ENCODE measurements at places on chromosomes 13 and 19. TPM values are rescaled to one million over a fixed set of nuclear protein-coding genes. Genes with fewer than 3 reads are reported as not detected.

GRCh38 chr13:46675016-46675415, 121.9 kb downstream of the ESD start:
- DNase-seq = no peak

- peak; percentile 42 for DNase-seq
These were observed 67.6 kb upstream of the TDRD3 start for GRCh38 chr13:60329221-60329923.

GRCh38 chr13:97018029-97018819, 23.9 kb upstream of the OXGR1 start:
- DNase-seq = no peak

DNA sequence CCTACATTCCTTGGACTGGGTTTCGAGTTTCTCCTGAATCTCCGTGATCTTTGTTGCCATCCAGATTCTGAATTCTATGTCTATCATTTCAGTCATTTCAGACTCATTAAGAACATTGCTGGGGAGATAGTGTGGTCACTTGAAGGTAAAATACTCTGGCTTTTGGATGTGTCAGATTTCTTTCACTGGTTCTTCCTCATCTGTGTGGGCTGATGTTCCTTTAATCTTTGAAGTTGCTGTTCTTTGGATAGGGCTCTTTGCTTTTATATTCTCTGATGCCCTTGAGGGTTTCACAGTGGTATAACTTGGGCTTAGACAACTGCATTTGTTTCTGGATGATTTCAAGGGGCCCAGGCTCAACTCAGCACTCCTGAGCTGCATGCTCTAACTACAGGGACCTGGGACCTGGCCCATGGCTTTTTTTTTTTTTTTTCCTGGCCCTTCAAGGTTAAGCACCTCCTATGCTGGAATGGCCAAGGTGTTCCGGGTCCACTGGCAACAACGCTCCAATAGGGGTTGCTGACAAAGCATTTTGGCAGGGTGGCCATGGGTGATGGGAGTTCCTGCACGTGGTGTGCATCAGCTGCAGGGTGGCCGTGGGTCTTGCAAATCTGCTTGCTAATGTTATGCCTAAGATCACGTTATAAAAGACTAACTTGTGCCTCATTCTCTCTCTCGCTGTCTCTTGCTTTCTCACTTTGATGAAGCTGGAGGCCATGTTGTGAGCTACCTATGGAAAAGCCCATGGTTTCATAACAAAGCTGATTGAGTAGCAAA, 5.9 kb upstream of the SIGLEC7 start:
- no peak for DNase-seq

GRCh38 chr13:97221466-97221865, 667 bp upstream of the MBNL2 start:
- no peak for DNase-seq

DNA sequence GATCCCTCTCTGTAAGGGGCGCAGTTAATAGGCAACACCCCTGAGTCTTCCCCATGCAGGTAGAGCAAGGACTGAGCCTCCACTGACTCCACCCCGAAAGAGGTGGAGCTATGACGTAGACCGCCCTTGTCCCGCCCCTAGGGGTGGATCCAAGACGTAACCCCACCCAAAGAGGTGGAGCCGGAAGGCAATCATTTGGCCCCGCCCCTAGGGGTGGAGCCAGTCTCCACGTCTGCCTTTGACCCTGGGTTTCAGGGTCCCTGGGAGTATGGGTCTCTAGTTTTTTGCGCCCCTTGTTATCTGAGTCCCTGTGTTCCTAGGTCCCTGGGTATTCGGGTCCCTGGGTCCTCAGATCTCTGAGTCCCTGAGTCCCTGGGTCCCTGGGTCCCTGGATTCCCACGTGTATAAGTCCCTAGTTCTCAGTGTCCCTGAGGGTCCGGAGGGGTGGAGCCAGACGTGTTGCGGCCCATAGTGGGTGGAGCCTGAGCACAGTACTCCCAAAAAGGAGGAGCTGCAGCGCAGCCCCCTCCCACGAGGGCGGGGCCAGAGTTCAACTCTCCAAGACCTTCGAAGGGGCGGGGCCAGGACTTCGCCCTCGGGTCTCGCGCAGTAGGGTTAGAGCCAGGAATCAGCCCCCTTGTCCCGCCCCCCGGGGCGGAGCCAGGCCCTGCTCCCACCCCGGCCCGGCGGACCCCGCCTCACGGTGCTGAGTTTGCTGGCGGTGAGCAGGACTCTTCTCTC, 5.3 kb downstream of the DENND1C start:
- peak; percentile 32 for DNase-seq

GRCh38 chr19:812049-812746, 9.6 kb downstream of the PLPPR3 start:
- DNase-seq = no peak

GRCh38 chr13:102291587-102292218, 110.1 kb downstream of the FGF14 start:
- no peak for DNase-seq

- DNase-seq = no peak
These were observed 560.6 kb downstream of the TBC1D4 start for GRCh38 chr13:74921326-74921725.

The ZNF549 gene
- polyA plus RNA-seq = 18.0 TPM

The ANGPTL8 gene
- 1.0 TPM for polyA plus RNA-seq

The ZNF284 gene
- polyA plus RNA-seq = 9.9 TPM

Data from left lung (tissue), 14 donors.